ENCODE measurements at places on chromosomes 3 and 15. TPM values are rescaled to one million over a fixed set of nuclear protein-coding genes. Genes with fewer than 3 reads are reported as not detected.

GOLGA8H gene
- 0.34 TPM for total RNA-seq

IL1RAP gene
- total RNA-seq = 21.0 TPM

INTS14 gene
- total RNA-seq = 62.6 TPM

- peaks cover 30% of the 10 kb centered on the region for H3K27me3 ChIP-seq
- peak overlapping the region; percentile 33 for H3K27ac ChIP-seq
- H3K4me3 ChIP-seq = no peak overlapping the region
- H3K4me1 ChIP-seq = peaks cover 5% of the 10 kb centered on the region
- DNase-seq = no peak
- no peaks in the 10 kb centered on the region for H3K36me3 ChIP-seq
Measured at GRCh38 chr3:14300721-14301399, 101.5 kb upstream of the SLC6A6 start.

DNA sequence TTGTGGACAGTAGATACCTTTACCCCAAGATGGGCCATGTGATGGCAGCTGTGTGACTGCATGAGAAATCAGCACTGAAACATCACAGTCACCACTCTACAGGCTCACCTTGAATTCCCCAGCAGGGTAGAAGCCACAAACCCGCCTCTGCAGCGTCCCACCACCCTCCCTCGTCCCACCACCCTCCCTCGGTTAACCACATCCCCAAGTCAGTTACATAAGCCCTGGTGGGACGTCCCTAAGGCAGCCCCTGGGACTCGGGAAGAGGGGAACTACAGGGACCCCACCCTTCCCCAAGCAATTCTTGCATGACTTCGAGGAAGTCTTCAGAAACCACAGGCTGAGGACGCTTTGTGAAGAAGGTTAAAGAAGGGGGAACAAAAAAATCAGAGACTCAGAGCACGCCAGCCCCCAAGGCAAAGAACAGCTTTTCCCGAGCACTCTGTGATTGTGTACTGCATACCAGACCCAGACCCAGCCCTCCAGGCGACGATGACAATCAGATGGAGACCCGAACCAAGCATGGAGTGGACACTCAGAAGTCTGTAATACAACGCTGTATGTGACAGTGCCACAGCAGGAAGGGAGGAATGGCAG lies 60.5 kb downstream of the SH3BP5 start:
- no peaks in the 10 kb centered on the region for H3K4me1 ChIP-seq
- H3K4me3 ChIP-seq = no peak overlapping the region
- no peaks in the 10 kb centered on the region for H3K27me3 ChIP-seq
- DNase-seq = no peak

DNA sequence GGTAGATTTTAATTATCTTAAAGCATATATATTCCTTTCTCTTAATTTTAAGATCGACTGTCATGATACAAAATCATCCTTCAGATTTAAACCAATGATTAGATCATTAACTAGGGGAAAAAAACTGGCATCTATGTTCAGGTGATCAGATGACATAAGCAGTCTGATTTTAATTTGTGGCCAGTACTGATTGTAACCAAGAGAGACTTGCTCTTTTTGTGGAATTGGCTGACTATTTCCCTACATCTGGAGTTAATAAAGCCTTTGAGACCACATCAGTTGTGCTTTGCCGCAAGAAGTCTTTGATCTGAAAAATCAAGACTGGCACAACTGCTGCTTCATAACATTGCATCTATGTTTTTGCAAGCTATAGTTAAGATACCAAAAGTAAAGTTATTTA lies 148.4 kb upstream of the CGNL1 start:
- no peak for DNase-seq
- peaks cover 2% of the 10 kb centered on the region for H3K36me3 ChIP-seq
- no peak overlapping the region for H3K4me3 ChIP-seq
- no peaks in the 10 kb centered on the region for H3K27me3 ChIP-seq
- no peak overlapping the region for H3K27ac ChIP-seq
- H3K4me1 ChIP-seq = peaks cover 15% of the 10 kb centered on the region

DNA sequence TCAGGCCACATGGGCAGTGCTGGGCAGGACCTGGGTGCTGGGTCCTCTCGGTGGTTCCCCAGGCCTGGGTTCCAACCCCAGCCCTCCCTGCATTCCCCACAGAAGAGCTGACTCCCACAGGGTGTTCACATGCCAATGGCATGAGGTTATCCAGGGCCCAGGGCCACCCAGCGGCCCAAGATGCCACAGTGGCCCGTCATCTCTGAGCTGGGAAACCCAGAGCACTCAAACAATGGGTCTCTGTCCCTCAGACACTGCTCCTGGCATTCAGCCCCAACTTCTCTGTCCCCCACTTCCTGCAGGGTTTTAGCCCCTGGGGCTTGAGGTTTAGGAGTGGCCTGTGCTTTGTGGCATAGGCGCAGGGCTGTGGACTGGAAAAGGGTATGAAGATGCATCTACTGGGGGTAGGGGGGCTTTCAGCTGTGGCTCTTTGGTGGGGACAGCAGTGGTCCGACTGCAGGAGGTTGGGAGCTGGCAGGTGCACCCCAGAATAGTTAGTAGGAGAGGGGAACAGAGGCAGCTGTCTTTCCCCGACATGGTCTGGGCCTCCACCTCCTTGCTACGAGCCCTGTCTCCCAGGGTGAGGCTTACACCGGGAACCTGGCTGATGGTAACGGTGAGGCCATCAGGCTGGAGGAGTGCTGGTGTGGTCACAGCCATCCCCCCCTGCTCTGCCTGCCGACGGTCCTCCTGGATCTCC lies 1.7 kb downstream of the CCDC9B start:
- no peak overlapping the region for H3K4me3 ChIP-seq
- DNase-seq = no peak
- H3K27me3 ChIP-seq = peaks cover 22% of the 10 kb centered on the region
- H3K27ac ChIP-seq = no peak overlapping the region

- DNase-seq = no peak
- H3K27me3 ChIP-seq = no peaks in the 10 kb centered on the region
- H3K27ac ChIP-seq = no peak overlapping the region
- no peak overlapping the region for H3K4me3 ChIP-seq
Measured at GRCh38 chr15:22880068-22880980, 41.9 kb downstream of the NIPA2 start.

- no peaks in the 10 kb centered on the region for H3K36me3 ChIP-seq
- no peaks in the 10 kb centered on the region for H3K27me3 ChIP-seq
- H3K27ac ChIP-seq = no peak overlapping the region
- no peaks in the 10 kb centered on the region for H3K4me1 ChIP-seq
- no peak overlapping the region for H3K4me3 ChIP-seq
Measured at GRCh38 chr3:76400141-76400540, 614.8 kb upstream of the ZNF717 start.

GRCh38 chr3:122021811-122022401 lies at the start of gene ILDR1:
TSS of gene ILDR1 (minus strand) at chr3:122022247. CDS start at chr3:122022077, 170 bp downstream.
- peaks cover 23% of the 10 kb centered on the region for H3K4me1 ChIP-seq
- peak within 1 kb of the TSS; percentile 73 for H3K4me3 ChIP-seq
- H3K27ac ChIP-seq = peak within 1 kb of the TSS; percentile 83
- H3K27me3 ChIP-seq = peaks cover 46% of the 10 kb centered on the region
- no peaks in the 10 kb centered on the region for H3K36me3 ChIP-seq
- DNase-seq = peak; percentile 48

GRCh38 chr3:50503504-50504342 lies at the start of gene CACNA2D2:
TSS of gene CACNA2D2 (minus strand) at chr3:50503634. CDS start at chr3:50503423, 211 bp downstream.
- H3K36me3 ChIP-seq = no peaks in the 10 kb centered on the region
- H3K4me3 ChIP-seq = peak within 1 kb of the TSS; percentile 69
- H3K27me3 ChIP-seq = peaks cover 61% of the 10 kb centered on the region
- peaks cover 6% of the 10 kb centered on the region for H3K4me1 ChIP-seq
- peak; percentile 61 for DNase-seq

- H3K4me1 ChIP-seq = no peaks in the 10 kb centered on the region
- no peaks in the 10 kb centered on the region for H3K36me3 ChIP-seq
- H3K27me3 ChIP-seq = peaks cover 3% of the 10 kb centered on the region
- DNase-seq = no peak
- H3K4me3 ChIP-seq = no peak overlapping the region
Measured at GRCh38 chr3:50583897-50584296, 14.6 kb downstream of the HEMK1 start.

- peak overlapping the region; percentile 96 for H3K27ac ChIP-seq
- no peaks in the 10 kb centered on the region for H3K27me3 ChIP-seq
- no peak for DNase-seq
- H3K4me3 ChIP-seq = peak overlapping the region; percentile 96
- no peaks in the 10 kb centered on the region for H3K36me3 ChIP-seq
Measured at GRCh38 chr3:39108200-39108710, 775 bp downstream of the TTC21A start.

DNA sequence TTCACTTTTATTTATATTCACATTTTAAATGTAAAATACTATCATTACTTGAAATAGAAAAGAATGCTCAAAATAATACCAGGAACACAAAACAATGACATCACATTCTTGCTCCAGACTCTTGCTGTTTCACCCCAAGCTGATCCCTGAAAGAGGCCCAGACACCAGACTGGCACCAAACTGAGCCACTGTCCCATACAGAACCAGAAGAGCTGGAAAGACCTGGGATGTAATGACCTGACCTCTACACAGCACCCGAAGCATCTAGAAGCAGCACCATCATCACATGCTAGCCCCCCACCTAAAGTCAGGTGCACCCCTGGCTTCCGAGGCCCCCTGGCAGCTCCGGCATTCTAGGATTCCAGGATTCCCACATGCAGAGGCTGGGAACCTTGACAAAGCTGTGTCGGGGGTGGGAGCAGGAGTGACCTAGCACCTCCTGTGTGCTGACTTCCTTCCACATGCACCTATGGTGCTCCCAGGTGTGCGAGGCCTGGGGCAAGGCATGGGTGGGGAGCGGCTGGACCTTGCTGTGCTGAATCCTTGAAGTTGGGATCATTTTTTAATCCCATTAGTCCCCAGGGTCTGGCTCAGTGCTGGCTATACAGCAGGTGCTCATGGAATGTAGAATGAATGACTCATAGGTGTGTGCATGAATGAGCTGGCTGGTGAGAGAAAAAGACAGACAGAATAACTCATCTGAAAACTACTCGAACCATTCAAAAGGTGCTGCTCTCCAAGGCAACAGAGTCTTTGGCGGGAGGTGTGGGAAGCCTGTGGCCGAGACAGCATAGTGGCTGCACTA lies 144.7 kb upstream of the IQSEC1 start:
- H3K4me1 ChIP-seq = no peaks in the 10 kb centered on the region
- peaks cover 6% of the 10 kb centered on the region for H3K27me3 ChIP-seq
- no peak for DNase-seq
- H3K4me3 ChIP-seq = no peak overlapping the region
- H3K27ac ChIP-seq = no peak overlapping the region
- H3K36me3 ChIP-seq = no peaks in the 10 kb centered on the region
